ENCODE measurements at places on chromosomes 2 and 18.

DNA sequence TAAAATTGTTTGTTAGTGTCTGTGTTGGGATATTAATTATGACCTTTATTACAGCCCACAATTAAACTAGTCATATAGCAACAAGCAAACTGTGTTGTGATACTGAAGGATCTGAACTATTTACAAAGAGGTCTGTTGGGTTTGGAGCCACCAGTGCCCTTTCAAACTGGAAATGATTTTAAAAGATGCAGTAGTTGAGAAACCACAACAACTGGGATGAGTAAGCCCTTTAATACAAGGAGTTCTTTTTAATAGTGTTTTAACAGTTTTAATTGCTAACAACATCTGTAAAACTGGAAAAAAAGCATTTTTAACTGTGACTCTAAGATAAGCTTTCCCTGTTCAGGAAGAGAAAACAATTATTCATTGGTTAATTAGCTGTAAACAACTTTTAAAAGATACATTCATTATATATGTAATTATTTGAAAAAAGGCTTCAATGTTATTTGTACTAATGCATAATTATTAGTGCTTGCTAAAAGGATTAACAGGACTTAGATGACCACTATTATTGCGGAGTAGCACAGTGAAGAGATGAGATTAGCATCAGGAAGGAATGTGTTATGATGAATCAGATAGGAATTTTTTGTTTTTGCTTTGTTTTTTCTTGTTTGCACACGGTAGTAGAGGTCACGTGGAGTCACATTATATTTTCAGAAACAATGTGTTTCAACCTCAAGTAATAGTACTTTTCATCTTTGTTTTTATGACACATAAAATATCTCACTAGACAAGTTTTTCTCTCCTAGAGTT is 392.7 kb upstream of the FANCL start:
- DNase-seq = no peak

GRCh38 chr2:604385-604784 is 72.8 kb downstream of the TMEM18 start:
- peak; percentile 38 for DNase-seq

DNA sequence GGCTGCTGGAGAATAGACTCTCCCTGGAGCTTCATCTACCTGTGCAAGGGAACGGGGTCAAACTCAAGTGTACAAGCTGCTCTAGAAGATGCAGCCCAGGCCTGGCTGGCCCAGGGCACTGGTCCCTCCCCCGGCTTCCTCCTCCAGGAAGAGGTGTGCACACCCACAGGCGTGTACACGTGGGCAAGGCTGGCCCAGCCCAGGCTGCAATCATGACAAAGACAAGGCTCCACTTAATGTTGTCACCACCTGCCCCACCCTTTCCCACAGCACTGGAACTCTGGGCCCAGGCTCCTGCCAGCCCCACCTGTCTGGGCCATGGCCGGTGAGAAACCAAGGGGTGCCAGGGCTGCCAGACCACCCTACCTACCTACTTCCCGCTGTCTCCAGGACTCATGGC is 29.6 kb upstream of the ALPP start:
- DNase-seq = no peak

DNA sequence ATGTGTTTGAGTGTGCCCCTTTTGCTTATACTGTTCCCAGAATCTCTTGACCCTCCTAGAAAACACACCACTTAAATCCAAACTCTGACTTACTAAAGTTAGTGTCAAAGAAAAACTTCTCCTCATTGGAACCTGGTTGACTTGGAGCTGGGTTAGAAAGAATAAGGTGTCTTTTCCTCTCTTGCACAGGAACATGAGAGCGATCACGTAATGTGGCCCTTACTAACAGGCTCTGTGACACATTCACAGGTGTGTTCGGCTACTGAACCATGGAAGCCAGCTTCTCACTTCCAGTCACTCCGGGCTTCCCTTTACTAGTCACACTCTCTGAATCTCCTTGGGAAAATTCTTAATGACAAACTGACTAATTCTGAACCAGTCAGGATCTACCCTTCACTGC is 5.4 kb upstream of the POU3F3 start:
- no peak for DNase-seq

DNA sequence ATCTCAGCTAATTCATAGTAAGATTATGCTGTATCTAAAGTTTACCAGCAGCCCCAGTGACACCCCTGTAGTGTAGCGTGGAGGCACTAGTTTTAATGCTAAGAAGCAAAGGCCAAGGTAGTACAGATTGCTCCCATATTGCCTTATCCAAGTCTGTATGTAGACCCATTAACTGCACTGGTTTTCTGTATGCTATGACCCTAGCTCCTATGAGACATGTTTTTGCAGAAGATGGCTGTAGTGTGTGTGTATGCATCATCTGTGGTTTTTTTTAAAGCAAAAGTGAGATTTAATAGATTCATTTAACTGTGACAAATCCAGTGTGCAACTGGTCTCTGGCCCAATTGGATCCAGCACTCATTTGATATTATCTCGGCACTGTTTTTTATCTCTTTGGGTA is 86.5 kb downstream of the HAUS1 start:
- no peak for DNase-seq

- no peak for DNase-seq
These were observed 78.6 kb upstream of the RPRM start for GRCh38 chr2:153557211-153557610.

DNA sequence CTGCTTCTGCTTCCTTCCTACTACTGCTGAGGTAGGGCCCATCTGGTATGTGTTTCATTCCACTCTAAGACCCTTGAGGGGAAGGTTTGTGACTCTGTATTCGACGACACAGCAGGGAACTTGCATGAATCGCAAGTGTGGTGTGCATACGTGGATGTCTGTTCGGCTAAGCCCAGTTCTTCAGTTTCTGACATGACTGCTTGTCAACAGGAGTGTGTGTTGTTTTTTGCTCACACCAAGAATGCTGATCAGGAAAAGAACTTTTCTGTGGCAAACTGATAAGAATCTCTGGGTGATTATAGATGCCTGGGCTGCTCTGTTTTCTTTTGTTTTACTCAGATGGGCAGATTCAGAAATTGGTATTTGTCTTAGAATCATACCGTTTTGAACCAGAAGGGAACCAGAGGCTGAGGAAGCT is 22.0 kb downstream of the TNFRSF11A start:
- DNase-seq = no peak

Data from endodermal cell (in vitro differentiated cells).